ENCODE measurements at places on chromosomes 2 and 18. TPM values are rescaled to one million over a fixed set of nuclear protein-coding genes. Genes with fewer than 3 reads are reported as not detected.

- DNase-seq, result no peak
These were observed 5.7 kb downstream of the SERPINB8 start for GRCh38 chr18:63975628-63976027.

DNA sequence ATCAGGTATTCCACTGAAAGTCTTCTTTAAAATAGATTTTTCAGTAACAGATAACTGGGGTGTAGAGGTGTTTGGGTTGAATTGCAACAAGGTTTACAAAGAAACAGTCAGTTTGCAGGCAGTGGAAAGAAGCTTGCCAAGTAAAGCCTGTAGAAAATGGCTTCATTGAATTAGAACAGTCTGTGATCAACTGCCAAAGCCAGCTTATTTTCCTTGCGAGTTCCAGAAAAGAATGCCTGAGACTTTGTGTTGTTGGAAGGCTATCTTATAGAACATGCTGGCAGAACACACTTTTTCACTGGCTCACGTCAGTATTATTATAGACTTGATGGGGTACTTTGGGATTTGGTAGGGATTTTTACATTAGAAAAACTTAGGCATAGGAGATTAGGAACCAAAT is 601.0 kb downstream of the XIRP2 start:
- no peak for DNase-seq

GRCh38 chr2:99680946-99681345 is 191.1 kb upstream of the REV1 start:
- DNase-seq, result no peak

DNA sequence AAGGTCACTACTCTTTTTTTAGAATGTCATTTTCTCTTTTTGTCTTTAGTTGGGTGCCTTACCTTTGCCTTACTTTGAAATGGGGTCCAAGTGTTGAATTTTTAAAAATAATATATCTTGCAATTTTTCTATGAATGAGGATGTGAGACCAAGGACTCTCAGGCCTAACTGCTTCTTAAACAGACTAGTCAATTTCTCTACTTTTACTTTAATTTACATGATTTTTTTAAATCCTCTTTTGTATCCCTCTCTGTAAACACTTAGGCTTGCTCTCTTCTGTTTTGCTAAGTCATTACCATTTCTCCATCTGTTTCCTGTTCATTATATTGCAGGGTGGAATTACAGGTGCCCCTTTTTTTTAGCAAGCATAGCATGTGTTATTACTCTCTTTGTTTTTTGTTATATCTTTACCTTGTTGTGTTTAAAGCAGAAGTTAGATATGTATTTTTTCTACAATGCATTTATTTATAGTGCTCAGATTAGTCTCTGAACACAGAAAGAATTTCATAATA is 261.8 kb downstream of the SPAG16 start:
- no peak for DNase-seq

GRCh38 chr2:230944123-230944653 is 19.1 kb upstream of the GPR55 start:
- DNase-seq, result peak; percentile 89

GRCh38 chr2:179606141-179606540 is 255.3 kb downstream of the ZNF385B start:
- DNase-seq, result no peak

DNA sequence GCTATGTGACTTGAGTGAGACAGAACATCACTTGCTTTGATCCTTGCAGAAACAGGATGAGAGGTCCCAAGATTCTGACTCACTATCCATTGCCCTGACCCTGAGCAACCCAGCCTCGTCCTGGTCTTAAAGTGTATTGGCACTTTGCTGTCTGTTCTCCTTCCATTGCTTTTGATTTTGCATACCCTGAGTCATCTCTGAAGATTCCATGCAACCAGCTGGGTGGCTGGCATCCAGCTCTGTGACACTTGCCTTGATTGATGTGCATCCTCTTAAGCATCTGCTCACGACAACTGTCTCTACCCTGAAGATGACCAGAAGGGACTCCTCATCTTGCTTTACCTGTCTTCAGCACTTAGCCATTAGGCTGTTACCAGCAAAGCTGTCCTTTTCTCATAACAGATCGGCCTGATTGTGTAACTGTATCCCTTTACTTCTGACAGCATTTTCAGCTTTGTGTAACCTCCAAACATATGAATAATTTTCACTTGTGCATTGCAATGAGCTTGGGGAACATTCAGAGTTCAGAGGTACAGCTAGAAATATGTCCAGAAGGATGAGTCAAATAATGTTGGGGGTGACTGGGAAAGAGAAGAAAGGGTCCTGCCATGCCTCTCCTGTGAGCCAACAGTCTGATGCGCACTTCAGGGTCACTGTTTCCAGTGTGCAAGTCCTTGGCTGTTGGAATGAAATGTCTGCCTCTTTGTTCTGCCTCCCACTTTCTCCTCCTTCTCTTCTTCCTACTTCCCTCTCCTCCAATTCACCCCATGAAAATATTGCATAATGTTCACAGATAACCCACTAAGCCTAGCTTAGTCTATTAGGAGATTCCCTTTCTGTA is 249.7 kb upstream of the OSR1 start:
- DNase-seq, result no peak

Gene FAM237A
- not detected for total RNA-seq

DNA sequence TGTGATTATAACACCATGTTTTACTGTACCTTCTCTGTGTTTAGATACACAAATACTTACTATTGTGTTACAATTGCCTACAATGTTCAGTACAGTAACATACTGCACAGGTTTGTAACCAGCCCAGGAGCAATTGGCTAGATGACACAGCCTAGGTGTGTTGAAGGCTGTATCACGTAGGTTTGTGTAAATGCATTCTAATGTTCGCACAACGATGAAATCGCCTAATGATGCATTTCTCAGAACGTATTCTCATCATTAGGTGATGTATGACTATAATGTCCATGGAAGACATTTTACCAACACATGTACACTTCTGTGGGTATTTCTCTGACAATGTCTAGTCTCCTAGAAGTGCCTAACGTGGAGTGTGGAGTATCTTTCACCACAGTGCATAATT is 165.9 kb upstream of the KLF7 start:
- no peak for DNase-seq

Gene NAT8
- total RNA-seq, result not detected

Gene WNT6
- not detected for total RNA-seq

Gene ADRA2B
- total RNA-seq, result 0.09 TPM

GRCh38 chr2:27485496-27485895 is 4.0 kb downstream of the IFT172 start:
- DNase-seq, result no peak

Gene ZNF396
- 1.1 TPM for total RNA-seq

Gene OTOS
- total RNA-seq, result not detected

DNA sequence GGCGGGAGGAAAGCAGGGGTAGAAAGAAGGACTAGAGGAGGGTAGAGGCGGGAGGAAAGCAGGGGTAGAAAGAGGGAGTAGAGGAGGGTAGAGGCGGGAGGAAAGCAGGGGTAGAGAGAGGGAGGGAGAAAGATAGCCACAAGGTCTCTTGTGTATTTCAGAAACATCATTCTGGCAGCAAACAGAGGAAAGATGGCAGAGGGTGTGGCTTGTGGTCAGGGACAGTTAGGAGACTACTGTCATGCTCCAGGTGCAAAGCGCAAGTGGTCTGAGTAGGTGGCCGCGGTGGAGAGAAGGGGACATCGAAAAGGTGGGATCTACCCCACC is 82.4 kb upstream of the TAF1B start:
- no peak for DNase-seq

Gene GPATCH11
- total RNA-seq, result 12.8 TPM

DNA sequence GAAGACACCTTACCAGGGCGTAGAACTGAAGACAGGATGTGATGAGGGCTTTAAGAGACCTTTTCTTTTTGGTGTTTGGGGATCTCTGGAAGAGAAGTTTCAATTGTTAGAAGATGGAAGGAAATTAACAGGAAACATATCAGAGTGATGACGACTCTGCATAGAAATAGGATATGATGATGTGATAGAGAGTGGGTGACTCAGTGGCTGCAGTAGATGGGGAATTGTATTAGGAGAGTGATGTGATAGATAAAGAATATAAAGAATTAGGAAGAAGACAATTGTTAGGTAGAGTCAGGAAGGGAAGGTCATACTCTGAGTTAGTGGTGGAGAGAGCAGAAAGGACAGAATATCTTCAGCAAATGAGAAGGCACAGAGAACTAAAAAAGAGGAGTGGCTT is 593.9 kb downstream of the NYAP2 start:
- DNase-seq, result no peak

Data from activated CD8-positive, alpha-beta memory T cell treated with anti-CD3 and anti-CD28 coated beads, Interleukin-2, amount 10 ng/mL, durations not matched to agents 7 days and 5 days (primary cell).